ENCODE measurements at places on chromosomes 7 and 10. TPM values are rescaled to one million over a fixed set of nuclear protein-coding genes. Genes with fewer than 3 reads are reported as not detected.
A peak's percentile ranks its signal among the peaks of the same experiment; 100 is the strongest.

- H3K4me1 ChIP-seq = peaks cover 12% of the 10 kb centered on the region
- H3K36me3 ChIP-seq = peaks cover 23% of the 10 kb centered on the region
- DNase-seq = no peak
Observed at GRCh38 chr10:50331486-50331885, 80.2 kb upstream of the ASAH2 start.

DNA sequence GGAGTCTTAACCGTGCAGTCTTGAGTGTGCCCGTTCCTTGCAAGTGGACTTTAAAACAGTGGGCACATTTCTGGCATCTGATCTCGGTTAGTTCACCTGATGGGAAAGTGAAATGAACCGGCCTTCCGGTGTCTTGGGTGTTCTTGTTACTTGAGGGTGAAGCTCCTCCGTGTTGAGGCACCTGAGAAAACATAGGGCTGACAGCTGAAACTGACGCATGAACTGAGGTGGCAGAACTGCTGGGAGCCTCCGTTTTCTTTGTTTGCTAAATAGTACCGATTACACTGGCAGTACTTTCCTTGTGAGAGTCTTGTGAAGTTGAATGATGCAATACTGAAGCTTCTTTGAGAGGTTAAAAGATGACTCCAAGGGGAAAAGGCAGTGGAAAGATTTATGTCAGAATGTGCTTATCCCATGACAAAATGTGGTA lies 62.8 kb upstream of the SAMD8 start:
- H3K36me3 ChIP-seq = peaks cover 1% of the 10 kb centered on the region
- DNase-seq = no peak
- H3K27ac ChIP-seq = no peak overlapping the region

- peak overlapping the region; percentile 95 for H3K27ac ChIP-seq
- peaks cover 77% of the 10 kb centered on the region for H3K4me1 ChIP-seq
- no peak overlapping the region for H3K4me3 ChIP-seq
- H3K36me3 ChIP-seq = peaks cover 30% of the 10 kb centered on the region
- no peaks in the 10 kb centered on the region for H3K27me3 ChIP-seq
- no peak for DNase-seq
Observed at GRCh38 chr7:5702876-5703571, 78.4 kb downstream of the RNF216 start.

DNA sequence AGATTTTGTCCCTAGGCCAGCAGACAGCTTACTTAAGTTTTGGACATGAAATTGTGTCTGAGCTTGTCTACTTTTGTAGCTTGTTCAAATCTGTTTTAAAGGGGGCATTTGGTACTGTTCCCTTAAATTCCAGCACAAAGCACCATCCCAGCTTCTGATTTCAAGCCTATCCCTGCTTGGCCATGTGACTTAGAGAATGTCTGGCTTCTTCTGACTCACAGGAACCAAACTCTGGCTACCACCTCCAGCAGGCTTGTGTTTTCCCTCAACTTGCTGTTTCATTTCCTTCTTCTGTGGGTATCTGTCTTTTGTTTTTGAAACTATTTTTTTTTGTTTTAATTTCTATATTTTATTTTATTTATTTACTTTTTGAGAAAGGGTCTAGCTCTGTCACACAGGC lies 97.9 kb upstream of the FZD8 start:
- no peak overlapping the region for H3K4me3 ChIP-seq
- H3K36me3 ChIP-seq = no peaks in the 10 kb centered on the region
- H3K27me3 ChIP-seq = no peaks in the 10 kb centered on the region
- DNase-seq = no peak
- H3K27ac ChIP-seq = no peak overlapping the region

GRCh38 chr7:151904270-151904669 lies 27.4 kb upstream of the PRKAG2 start:
- no peak overlapping the region for H3K4me3 ChIP-seq
- H3K27ac ChIP-seq = no peak overlapping the region
- no peak for DNase-seq

The PLEKHS1 gene
- total RNA-seq = not detected

The HPSE2 gene
- not detected for total RNA-seq
